ENCODE measurements at places on chromosomes 2 and 18.

DNA sequence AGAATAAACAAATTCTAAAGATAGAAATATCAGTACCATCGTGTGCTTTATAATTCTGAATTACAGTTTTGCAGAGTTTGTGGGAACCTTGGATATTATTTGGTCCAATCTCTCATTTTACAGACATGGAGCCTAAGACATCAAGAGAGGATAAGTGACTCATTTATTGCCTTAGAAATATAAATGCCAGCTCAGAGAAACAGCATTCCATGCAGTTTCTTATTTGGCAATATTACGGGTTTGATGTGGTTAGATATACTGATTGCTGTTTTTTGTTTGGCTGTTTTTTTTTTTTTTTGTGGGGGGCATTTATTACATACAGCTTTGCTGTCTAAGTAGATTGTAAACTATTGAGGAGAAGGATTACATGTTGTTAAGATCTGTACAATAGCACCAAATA lies 1241.1 kb upstream of the LRRTM1 start:
- DNase-seq: no peak

GRCh38 chr2:200101922-200102321 lies 146.5 kb downstream of the MAIP1 start:
- DNase-seq: no peak

GRCh38 chr2:109226128-109226527 lies 97.1 kb downstream of the SH3RF3 start:
- DNase-seq: peak; percentile 55

- DNase-seq: peak; percentile 99
These were observed 73.1 kb downstream of the ACKR3 start for GRCh38 chr2:236642584-236643291.

DNA sequence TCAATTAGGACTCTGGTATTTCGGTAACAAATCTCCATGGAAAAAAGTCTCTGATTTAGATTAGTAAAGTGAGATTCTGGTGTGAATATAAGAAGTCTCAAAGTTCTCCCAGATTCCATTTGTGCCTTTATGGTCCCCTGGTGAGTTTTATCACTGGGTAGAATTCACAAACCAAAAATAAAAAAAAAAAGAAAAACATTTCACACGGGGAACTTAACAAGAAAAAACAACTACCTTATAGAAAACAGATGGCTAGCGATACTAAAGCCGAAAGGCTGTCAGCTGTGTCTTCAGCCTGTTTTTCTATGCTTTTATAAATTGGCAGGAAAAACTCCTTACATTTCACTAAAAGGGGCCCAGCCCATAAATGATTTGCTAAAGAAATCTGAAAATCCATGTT lies 50.6 kb downstream of the COL5A2 start:
- no peak for DNase-seq
